DMS153 (cell line): ENCODE measurements at places on chromosomes 5 and 9.

DNA sequence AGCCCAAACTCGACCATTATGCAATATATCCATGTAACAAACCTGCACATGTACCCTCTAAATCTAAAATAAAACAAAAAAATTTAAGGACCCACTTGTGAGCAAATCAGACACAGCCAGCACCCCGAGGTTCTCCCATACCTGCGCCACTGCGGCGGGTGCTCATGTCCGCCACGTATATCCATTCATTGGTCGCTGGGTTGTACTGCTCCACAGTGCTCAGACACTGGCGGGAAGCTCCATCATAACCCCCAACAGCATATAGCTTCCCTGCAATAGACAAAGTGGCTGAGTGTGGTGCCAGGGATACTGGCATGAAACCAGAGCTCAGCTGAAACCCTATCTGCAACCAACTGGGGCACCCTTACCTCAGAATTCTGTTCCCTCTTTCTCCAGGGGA, 102.0 kb downstream of the KLHL3 start:
- no peak for DNase-seq

DNA sequence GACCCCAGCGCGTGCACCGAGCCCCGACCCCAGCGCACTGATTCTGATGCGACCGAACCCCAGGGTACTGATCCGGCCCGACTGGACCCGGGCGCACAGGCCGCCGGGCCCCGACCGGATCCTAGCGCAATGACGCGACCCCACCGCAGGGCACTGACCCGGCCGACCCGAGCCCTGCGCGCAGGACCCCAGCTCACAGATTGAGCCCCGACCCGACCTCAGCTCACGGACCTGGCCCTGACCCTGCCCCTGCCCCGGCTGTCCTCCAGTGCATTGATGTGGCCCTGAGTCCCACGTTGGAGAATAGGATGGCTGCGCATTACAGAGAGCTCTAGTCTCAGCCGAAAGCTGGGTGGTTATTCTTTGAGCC, 438 bp downstream of the TRIP13 start:
- DNase-seq, result no peak

DNA sequence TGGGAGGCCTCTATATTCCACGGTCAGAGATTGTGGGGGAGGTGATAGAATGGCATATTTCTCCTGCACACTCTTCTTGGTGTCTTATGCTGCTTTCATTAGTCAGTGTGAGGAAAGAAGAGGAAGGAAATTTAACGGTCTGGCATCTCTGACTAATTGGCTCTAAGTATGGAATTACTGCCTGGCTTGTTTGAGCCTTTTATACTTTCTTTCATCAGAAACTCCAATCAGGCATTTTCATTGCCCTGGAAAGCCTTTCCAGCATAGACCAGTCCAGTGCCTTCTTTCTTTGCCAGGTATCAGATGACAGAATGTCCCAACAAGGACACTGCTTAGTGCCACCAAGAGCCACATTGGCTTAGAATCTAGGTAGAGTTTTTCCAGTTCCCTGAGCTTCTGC, 30.2 kb downstream of the CYSTM1 start:
- no peak for DNase-seq

GRCh38 chr9:38067859-38068681, 957 bp downstream of the SHB start:
- DNase-seq, result no peak

DNA sequence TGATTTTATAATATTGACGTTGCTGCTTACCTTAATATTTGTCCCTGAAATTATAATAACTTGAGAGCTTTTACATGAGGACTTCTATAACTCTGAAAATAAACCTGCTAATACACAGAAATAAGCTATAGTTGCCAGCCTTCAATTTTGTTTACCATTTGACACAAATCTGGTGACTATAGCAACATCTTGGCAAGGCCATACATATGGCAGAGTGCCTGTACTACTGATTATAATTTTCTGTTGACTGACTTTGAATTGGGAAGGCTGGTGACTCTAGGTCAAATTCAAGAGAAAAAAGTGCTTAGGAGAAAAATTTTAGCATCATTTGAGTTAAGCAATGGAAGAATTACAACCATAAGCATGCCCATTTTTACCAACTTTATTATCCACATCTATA, 581.4 kb upstream of the PTPRD start:
- DNase-seq, result peak; percentile 14

- no peak for DNase-seq
Measured at GRCh38 chr5:123084730-123085605, 4.1 kb upstream of the PRDM6 start.

DNA sequence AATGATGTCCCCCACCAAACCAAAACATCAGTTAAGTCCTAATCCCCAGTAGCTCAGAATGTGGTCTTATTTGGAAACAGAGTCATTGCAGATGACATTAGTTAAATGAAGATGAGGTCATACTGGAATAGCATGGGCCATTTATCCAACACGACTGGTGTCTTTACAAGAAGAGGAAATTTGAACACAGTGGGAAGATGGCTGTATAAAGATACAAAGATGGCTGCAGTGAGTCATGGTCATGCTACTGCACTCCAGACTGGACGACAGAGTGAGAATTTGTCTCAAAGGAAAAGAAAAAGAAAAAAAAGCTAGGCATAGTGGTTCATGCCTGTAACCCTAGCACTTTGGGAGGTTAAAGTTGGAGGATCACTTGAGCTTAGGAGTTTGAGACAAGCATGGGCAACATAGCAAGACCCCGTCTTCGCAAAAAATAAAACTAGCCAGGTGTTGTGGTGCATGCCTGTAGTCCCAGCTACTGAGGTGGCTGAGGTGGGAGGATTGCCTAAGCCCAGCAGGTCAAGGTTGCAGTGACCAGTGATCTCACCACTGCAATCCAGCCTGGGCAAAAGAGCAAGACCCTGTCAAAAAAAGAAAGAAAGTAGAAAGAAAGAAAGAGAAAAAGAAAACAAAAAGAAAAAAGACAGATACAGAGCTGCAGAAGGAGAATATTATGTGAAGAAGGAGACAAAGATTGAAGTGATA, 130.0 kb upstream of the CDKN2B start:
- no peak for DNase-seq

GRCh38 chr5:40674661-40675235, 5.0 kb upstream of the PTGER4 start:
- no peak for DNase-seq

DNA sequence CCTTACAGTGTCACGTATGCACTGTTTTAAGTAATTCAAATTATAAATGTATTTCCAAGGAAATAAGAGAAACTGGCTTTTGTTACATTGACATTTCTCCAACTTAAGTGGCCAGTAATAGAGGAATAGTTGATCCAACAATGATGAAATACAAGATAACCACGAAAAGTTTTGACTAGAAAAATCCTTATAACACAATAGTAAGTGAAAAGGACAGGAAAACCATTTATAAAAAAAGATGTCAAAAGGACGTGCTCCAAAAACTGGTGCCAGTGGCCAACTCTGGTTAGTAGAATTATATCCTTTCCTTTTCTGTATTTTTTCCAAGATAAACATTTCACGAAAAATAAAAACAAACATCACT, 210.9 kb downstream of the GAPVD1 start:
- DNase-seq, result no peak

DNA sequence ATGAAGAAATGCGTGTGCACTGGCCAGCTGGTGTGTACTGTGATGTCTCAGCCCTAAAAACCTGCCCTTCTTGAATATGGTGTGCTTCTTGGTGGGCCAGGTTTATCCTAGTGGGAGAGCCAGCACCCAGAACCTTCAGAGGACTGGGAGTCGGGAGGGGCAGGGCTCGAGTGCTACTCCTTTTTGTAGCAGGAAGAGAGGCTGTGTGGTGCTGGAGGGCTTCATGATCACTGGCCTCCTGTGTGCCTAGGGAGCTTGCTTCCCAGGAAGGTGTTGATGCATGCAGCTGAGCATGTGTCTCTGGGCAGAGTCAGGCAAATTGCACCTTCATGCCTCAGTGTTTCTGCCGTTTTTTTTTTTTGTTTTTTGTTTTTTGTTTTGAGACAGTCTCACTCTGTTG, 20.0 kb downstream of the PHF2 start:
- no peak for DNase-seq

GRCh38 chr5:131392466-131393095, 128.7 kb downstream of the CDC42SE2 start:
- no peak for DNase-seq

DNA sequence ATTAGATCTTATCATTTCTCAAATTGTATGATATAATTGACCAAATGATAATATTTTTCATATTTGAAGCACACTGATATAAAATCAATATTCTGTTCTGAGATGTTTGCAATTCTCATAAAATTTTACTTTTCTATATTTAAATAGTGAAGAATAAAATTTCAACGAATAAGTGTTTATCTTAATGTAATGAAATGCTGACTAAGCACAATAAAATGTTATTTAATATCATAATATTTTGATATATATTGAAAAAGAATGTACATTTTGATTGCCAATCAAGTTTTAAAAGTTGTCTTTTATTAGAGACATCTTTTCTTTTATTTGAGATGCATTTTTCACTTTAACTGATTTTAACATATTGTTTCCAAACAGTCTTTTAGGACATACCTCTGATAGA, 416.1 kb downstream of the TAF11L14 start:
- no peak for DNase-seq

DNA sequence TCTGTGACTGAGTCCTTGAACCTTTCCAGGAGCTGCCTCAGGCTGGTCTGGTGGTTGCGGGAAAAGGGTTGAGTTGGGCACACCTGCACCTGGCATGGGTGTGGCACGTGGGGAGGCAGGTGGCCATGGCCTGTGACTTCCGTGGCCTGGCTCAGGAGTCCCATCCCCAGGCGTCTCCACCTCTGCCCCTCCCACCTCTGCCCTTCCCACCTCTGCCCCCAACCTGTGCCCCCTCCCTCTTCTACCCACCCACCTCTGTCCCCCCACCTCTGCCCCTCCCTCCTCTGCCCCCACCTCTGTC, 1.9 kb upstream of the QRFP start:
- peak; percentile 53 for DNase-seq

DNA sequence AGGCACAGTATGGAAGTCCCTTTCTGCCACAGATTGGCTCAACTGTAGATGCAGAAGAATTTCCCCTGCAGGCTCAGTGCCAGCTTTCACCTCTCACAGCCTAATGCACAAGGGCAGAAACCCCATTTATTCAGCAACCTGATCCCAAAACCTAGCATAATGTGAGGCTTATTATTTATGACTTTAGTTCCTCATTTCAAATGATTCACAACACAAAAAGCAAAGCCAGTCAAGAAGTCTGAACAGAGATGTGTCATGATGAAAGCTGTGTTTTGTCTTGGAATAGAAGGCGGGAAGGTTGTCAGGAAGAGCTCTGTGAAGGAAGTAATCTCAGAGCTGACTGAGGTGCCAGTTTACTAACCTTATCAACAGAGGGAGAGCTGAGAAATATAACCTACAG, 369.7 kb downstream of the LRRC70 start:
- no peak for DNase-seq

DNA sequence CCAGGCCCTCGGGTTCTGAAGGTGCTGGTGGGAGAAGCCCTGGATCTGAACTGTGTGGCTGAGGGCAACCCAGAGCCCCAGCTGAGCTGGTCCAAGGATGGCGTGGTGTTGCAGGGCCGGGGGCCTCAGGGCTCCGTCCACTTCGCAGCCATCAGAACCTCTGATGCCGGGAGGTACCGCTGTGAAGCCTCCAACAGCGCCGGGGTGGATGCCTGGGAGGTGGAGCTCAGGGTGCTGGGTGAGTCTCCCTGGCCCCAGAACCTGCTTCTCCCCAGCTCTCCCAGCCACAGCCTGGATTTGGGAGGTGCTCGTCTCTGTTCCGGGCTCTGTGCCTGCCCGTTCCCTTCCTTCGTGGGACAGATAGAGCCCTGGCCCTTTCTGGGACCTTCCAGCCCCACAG, 75.6 kb downstream of the HMCN2 start:
- DNase-seq, result no peak

DNA sequence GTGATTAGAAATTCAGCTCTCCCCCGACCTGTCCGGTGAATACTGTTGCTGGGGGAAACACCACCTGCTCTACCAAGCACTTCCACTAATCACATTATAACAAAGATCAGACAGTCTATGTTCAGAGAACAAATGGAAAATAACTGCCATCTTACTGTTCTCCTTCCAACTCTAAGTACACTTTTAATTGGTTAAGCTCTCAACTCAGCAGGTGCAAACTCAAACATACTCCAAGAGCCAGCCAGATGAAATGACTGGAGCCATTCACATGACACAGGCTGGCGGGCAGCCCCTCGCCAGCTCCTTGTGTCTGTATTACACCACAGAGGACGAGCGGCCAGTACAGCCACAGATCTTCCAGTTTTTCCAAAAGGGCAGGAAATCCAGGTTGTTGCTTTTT, 16.1 kb downstream of the LIFR start:
- DNase-seq, result peak; percentile 71

DNA sequence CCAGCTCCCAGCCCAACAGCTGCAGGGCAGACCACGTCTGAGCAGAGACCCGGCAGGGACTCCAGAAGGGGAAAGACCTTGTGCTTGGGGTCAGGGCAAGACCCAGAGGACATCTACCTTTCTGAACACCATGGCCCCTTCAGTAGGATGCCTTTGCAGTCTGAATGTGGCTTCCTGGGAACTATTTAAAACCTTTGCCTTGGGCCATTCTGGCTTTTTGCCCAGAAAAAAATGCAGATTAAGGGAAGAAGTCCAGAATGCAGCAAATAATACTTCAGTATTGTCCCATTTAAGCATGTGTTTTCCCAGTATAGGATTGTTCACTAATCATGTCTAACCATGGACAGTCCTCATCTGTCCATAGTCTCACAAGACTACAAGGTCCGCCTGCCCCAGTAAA, 67.5 kb upstream of the ERCC6L2 start:
- no peak for DNase-seq

- no peak for DNase-seq
Measured at GRCh38 chr5:87311405-87312279, 44.0 kb downstream of the RASA1 start.

DNA sequence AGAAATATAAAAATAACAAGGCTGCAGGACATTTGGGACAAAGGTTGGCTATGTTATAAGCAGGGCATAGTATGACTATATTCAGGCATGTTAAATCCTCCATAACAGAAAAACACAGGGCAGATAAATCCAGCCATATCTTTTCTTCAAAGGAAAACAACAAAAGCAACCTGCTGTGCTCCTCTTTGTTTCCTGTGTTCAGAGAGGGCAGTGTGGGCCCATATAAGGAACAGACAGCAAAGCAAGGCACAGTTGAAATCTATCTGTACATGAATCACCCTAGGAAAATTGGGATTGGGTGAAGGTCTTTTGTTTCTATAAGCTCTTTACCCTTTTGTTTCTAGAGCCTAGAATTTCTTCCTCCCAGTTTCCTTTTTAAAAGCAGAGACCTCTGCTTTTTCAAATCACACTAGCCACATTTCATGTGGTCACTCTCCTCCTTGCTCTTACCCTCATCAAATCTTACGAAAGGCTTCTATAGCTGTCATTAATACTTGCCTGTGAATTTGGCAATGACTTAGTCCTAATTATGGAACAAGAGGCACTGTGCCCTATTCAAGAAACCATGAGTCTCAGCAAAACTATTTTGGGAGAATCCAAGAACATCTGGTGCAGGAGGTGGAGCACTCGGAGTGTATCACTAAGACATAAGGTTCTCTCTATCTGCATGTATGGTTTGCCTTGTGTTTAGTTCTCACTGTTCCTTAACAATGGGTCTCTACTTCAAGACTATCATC, 1.8 kb downstream of the GZMA start:
- no peak for DNase-seq

GRCh38 chr5:150758203-150758530, 650 bp downstream of the DCTN4 start:
- no peak for DNase-seq

GRCh38 chr9:117783828-117784227, 79.6 kb downstream of the TLR4 start:
- no peak for DNase-seq

GRCh38 chr9:123957731-123958130, 27.8 kb upstream of the DENND1A start:
- no peak for DNase-seq

- no peak for DNase-seq
Measured at GRCh38 chr5:38639377-38640358, 83.2 kb upstream of the LIFR start.
